ENCODE measurements at places on chromosomes 12 and 14.

DNA sequence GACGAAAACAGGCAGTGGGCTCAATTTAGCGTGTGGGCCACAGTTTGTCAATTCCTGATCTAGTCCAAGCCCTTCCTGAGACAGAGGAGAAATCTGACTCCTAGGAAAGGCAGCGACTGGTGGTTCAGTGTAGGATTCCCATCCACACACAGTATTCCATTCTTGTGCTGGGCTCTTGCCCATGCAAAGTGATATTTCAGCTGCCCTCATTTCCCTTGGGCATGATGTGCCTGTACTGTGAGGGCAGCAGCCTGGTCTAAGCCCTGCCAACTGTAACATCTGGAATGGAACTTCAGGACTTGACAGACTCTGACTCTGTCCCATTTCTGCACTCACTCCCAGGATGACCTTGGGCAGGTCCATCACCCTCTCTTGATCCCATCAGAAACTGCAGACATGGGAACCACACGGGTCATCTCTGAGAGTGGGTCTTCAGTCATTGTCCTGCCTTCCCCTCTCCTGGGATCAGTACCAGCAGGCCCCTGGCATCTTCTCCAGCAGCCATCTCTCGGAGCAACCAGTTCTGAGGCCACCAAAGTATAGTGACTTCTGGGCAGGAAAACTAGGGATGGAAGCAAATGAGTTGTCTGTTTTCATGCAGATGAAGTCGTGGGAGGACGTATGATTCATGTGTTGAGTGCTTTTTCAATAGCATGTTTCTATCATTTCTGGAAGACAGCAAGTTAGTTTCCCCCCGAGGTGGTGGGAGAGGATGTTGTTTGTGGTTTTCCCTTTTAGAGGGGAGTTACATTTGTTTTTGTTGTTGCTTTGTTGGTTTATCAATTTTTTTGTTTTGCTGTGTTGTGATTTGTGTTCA is 54.2 kb upstream of the BCL2L14 start:
- H3K36me3 ChIP-seq = peaks cover 5% of the 10 kb centered on the region
- peaks cover 5% of the 10 kb centered on the region for H3K4me1 ChIP-seq
- H3K27me3 ChIP-seq = peaks cover 7% of the 10 kb centered on the region
- no peak for DNase-seq
- no peak overlapping the region for H3K4me3 ChIP-seq

DNA sequence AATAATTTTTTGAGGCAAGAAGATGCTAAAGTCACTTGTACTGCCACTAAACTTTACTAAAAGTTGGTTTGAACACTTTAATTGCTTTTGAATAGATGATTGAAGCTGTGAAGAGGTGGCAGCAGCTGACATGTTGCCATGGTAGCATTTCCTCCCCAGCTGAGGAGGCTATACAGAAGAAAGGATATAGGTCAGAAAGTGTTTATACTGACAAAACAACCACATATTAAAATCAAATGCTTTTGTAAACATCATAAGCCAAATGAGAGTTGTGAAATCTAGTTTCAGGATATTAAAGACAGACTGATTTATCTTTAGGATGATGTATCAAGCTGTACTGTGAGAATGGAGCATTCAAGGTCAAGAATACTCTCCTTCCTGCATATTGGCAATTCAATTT is 41.7 kb downstream of the TSPAN19 start:
- no peak overlapping the region for H3K27ac ChIP-seq
- no peak overlapping the region for H3K4me3 ChIP-seq
- H3K27me3 ChIP-seq = no peaks in the 10 kb centered on the region

- no peak overlapping the region for H3K27ac ChIP-seq
- no peaks in the 10 kb centered on the region for H3K4me1 ChIP-seq
- peaks cover under 1% of the 10 kb centered on the region for H3K27me3 ChIP-seq
- DNase-seq = no peak
- H3K36me3 ChIP-seq = no peaks in the 10 kb centered on the region
These were observed 561.6 kb downstream of the RERGL start for GRCh38 chr12:17528394-17528793.

- H3K27me3 ChIP-seq = no peaks in the 10 kb centered on the region
- no peak for DNase-seq
- H3K27ac ChIP-seq = no peak overlapping the region
- no peak overlapping the region for H3K4me3 ChIP-seq
These were observed 253.7 kb downstream of the SNAPC1 start for GRCh38 chr14:62015945-62016344.

DNA sequence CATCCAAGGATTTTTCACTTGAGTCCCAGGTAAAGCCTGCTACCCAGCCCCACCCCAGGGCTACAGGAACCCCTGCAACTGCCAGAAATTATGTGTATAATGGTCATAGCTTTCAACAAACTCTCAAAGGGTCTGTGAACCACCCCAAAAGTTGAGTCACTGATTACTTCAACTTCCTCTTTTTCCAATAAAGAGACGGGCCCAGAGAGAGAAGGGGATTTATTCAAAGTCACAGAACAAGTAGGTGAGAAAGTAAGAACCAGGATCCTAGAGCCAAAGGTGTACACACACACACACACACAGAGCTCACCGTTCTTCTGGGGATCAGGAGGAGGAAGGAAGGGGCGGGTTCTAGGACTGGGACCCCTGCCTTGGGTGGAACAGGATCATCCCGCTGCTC is 4.8 kb upstream of the ITPK1 start:
- H3K4me3 ChIP-seq = peak overlapping the region; percentile 16
- no peaks in the 10 kb centered on the region for H3K36me3 ChIP-seq
- H3K4me1 ChIP-seq = no peaks in the 10 kb centered on the region
- no peak for DNase-seq

DNA sequence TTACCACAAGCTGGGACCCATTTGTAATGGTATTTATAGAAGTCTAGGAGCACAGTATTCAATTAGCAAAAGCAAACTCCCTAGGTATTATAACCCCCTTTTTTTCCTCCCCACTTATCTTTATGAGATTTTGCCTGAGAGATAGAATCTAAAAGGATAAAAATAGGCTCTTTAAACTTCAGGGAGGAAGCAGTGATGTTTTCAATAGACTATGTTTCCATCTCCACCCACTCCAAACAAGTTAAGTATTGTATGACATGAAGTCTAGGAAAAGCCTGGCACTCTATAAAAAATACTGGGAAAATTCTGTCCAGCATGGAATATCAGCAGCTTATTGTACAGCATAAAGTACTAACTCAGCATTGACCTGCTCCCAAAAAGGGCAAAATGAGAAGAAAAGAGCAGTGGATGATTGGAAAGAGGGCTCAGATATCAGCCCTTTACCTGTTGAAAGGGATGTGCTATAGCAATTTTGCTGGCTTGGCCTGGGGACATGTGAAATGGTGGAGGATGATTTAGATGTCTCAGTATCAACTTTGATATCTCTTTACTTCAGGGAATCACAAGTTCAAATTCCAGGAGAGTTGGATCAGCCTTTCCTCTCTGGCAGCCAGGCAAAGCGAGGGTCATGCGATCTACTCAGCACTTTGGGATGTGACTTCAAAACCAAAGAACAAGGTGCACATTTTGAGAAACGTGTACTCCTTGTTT is 72.4 kb downstream of the IGF1 start:
- H3K4me3 ChIP-seq = no peak overlapping the region
- H3K4me1 ChIP-seq = peaks cover 6% of the 10 kb centered on the region
- DNase-seq = no peak

DNA sequence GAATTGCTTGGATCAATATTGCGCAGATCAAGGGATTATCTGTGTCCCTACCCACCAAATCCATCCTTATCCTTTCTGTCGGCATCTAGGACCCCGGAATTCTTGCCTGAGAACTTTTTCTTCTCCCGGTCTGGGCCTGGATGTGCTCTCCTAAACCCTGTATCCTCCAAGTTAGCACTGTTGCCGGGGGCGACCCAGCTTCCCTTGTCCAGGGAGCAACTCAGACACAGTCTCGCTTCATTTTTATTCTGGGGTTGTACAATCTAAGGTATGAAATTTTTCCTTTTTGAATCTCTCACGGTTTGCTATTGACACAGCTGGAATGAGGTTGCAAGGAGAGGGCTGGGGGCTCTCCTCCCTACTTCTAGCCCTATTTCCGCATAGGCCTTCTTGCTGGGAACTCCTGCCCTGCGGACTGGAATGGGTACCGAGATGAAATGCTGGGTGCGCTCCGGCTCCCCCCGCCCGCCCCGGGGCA is 403 bp upstream of the PNP start:
- peak overlapping the region; percentile 99 for H3K4me3 ChIP-seq
- H3K36me3 ChIP-seq = peaks cover 4% of the 10 kb centered on the region
- DNase-seq = no peak

DNA sequence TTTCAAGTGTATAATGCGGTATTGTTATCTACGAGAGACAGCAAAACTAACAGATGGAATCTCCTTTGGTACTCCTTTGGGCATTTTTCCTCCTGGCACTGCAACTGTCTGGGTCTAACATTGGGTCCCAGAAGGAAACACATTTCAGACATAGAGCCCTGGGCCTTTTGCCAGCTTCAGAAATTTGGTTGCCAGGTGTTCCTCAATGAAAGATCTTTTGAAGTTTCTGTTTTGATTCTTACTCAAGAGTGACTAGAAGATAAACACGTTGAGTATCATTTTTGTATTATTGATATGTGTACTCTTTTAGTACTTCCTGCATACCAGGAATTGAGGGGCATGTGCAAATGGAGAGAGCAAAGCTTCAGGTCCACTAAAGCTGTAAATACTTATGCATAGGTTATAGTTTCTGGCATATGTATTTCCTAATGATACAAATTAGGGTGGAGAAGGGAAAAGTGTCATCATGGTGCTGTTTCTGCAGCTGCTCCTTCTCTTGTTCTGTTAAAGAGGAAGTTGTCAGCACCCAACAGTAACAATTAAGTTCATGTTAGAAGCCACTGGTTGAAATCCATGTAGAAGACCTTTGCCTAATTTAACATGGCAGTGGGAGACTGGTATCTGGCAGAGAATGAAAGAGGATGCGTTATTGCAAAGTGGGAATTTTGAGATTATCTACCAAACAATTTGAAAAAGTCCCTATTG is 53.5 kb downstream of the SLC38A6 start:
- H3K27ac ChIP-seq = no peak overlapping the region
- H3K27me3 ChIP-seq = no peaks in the 10 kb centered on the region
- DNase-seq = no peak
- peaks cover 4% of the 10 kb centered on the region for H3K36me3 ChIP-seq
- no peak overlapping the region for H3K4me3 ChIP-seq

DNA sequence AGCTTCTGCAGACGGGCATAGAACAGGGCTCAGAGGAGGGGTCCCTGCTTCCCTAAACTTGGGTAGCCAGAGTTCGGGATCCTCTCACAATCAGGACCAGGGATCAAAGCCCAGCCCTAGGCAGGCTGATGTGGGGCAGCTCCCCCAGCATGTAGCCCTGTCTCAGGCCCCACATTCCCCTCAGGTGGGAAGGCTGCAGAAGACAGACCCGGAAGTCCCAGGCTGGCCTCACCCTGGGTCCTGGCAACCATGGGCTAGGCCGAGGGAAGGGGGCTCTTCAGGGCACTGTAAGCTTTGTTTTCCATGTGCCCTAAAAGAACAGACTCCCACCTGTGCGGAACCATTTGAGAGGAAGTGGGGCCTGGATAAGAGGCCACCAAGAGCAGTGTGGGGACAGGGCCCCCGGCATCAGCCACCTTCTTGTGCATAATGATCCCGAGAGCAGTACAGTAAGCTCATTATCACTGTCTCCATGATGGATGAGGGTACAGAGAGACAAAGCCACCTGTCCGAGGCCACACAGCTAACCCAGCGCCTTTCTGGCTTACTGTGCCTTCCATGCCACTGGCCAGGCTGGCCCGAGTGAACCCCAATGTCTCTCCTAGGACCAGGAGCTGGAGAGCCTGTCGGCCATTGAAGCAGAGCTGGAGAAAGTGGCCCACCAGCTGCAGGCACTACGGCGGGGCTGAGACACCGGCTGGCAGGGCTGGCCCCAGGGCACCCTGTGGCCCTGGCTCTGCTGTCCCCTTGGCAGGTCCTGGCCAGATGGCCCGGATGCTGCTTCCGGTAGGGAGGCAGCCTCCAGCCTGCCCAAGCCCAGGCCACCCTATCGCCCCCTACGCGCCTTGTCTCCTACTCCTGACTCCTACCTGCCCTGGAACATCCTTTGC is 11.5 kb downstream of the CHGA start:
- no peaks in the 10 kb centered on the region for H3K27me3 ChIP-seq
- H3K4me1 ChIP-seq = no peaks in the 10 kb centered on the region
- H3K27ac ChIP-seq = no peak overlapping the region
- no peaks in the 10 kb centered on the region for H3K36me3 ChIP-seq

DNA sequence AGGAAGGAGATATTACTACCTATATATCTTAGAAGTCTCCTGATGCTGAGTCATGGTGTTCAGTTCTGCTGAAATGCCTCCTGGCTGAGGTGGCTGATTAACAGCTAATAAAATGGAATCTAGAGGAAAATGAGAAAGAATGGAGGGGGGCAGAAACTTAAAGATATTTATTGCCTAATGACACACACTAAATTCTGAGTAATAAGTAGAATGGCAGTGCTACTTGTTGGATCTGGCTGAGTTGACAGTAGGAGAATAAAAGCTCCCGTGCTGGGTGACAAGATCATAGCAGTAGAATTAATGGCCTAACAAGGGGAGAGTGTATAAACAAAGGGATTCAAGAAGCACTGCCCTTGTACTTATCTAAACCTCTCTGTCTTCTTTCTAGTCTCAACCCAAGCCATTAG is 137.5 kb downstream of the CNTN1 start:
- no peaks in the 10 kb centered on the region for H3K36me3 ChIP-seq
- H3K4me3 ChIP-seq = no peak overlapping the region
- no peak for DNase-seq
- H3K4me1 ChIP-seq = no peaks in the 10 kb centered on the region

DNA sequence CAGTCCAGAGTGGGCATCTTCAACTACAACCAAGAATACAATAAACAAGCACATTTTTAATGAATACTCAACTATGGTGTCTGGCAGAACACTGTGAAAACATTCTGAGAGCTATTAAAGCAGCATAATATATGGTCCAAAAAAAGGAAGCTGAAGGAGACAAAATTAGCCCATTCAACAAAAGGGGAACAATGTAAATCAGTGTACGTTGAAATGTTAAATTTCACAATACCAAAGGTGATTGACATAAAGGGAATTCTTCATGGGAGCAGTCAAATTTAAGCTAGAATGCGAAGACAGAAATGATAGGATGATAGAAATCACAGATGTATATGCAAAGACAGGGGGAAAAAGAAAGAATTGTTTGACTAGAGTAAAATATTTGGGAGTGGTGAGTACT is 41.3 kb upstream of the SYCP3 start:
- H3K36me3 ChIP-seq = peaks cover 15% of the 10 kb centered on the region
- peaks cover 10% of the 10 kb centered on the region for H3K4me1 ChIP-seq
- H3K27me3 ChIP-seq = no peaks in the 10 kb centered on the region
- H3K4me3 ChIP-seq = no peak overlapping the region
- no peak for DNase-seq
- H3K27ac ChIP-seq = no peak overlapping the region

DNA sequence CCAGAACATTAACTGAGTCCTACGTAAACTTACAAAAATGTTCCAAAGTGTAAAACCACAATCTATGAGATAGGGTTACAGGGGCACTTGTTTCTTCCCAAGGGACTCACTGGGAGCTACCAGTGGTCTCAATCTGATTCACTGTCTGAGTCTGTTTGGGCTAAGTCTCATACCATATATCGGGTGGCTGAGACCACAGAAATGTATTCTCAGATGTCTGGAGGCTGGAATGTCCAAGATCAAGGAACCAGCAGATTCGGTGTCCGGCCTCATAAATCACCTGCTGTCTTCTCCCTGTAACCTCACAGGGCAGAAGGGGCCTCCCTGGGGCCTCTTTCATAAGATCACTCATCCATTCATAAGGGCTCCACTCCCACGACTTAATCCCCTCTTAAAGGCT is 616.3 kb upstream of the TMEM132C start:
- no peaks in the 10 kb centered on the region for H3K27me3 ChIP-seq
- no peak overlapping the region for H3K4me3 ChIP-seq
- no peak for DNase-seq
- no peaks in the 10 kb centered on the region for H3K36me3 ChIP-seq
- H3K27ac ChIP-seq = no peak overlapping the region
- H3K4me1 ChIP-seq = no peaks in the 10 kb centered on the region

- no peaks in the 10 kb centered on the region for H3K27me3 ChIP-seq
- H3K36me3 ChIP-seq = peaks cover 33% of the 10 kb centered on the region
- H3K4me1 ChIP-seq = no peaks in the 10 kb centered on the region
- H3K27ac ChIP-seq = no peak overlapping the region
These were observed 36.1 kb downstream of the SNX6 start for GRCh38 chr14:34593740-34594375.
